ENCODE measurements at places on chromosomes 6 and 20. TPM values are rescaled to one million over a fixed set of nuclear protein-coding genes. Genes with fewer than 3 reads are reported as not detected.

GRCh38 chr20:47063407-47063806 is 168.8 kb downstream of the EYA2 start:
- DNase-seq, result peak; percentile 66
- H3K4me1 ChIP-seq, result no peaks in the 10 kb centered on the region
- H3K27ac ChIP-seq, result no peak overlapping the region

DNA sequence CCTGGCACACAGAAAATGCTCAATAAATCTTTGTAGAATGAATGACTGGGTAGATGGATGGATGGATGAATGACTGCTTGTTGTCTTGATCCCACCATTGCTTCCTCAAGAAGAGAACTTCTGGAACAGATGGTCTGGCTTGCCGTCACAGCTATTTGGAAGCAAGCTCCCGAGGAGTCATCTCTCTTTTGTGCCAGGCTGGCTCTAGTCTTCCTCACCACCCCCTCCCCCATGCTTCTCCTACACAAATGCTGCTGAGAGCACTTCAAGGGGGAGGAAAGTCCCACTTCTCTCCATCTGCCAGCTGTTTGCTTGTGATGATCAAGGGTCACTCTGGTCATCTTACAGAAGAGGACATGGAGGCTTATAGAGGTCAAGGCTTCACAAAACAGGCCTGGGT is 11.6 kb upstream of the KCNG1 start:
- no peaks in the 10 kb centered on the region for H3K4me1 ChIP-seq
- no peak overlapping the region for H3K27ac ChIP-seq
- no peaks in the 10 kb centered on the region for H3K36me3 ChIP-seq
- no peak for DNase-seq

The DNAH8 gene
- total RNA-seq, result 3.6 TPM

DNA sequence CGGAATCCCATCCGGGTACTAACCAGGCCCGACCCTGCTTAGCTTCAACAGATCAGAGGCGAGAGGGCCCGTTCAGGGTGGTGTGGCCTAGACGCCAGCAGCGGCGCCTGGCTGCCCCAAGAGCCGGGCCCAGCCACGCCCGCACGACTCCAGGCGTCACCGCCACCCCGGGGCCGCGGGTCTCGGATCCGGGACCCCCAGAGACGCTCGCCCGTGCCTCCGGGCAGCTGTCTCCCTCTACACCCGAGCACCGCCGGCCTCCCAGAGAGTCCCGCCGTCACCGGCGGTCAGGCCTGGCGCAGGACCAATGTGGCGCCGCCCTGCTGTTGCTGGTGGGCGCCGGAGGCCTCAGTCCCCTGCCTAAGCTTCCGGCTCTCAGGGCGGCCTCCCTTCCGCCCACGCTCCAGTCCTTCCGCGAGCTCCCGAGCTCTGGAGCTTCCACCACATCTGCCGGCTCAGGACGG is 441.2 kb upstream of the DEFB115 start:
- no peaks in the 10 kb centered on the region for H3K4me1 ChIP-seq
- no peak overlapping the region for H3K27ac ChIP-seq
- DNase-seq, result no peak
- no peak overlapping the region for H3K4me3 ChIP-seq

DNA sequence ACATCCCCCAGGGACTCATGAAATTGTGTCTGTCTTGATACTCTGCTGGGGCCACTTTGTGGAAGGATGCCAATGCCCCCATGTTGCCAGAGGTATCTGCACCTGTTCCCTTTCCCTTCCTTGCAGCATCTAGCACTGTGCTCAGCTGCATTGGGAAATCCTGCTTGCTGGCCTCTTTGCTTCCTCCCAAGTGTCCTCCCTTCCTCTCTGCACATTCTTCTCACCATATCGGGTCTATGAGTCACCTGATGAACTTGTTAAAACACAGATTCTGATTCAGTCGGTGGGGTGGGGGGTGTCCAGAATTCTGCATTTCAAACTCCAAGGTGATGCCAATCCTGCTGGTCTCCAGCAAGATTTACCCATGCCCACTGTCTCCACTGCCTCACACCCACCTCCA is 467.8 kb downstream of the PTPRT start:
- H3K4me3 ChIP-seq, result no peak overlapping the region
- H3K27ac ChIP-seq, result no peak overlapping the region
- DNase-seq, result no peak
- H3K36me3 ChIP-seq, result no peaks in the 10 kb centered on the region
- no peaks in the 10 kb centered on the region for H3K27me3 ChIP-seq

GRCh38 chr6:134535831-134536230 is 217.9 kb upstream of the SGK1 start:
- H3K4me3 ChIP-seq, result no peak overlapping the region
- no peaks in the 10 kb centered on the region for H3K36me3 ChIP-seq
- H3K4me1 ChIP-seq, result no peaks in the 10 kb centered on the region
- H3K27me3 ChIP-seq, result no peaks in the 10 kb centered on the region
- H3K27ac ChIP-seq, result no peak overlapping the region

- H3K27ac ChIP-seq, result peak overlapping the region; percentile 94
- H3K4me1 ChIP-seq, result peaks cover 17% of the 10 kb centered on the region
- H3K4me3 ChIP-seq, result no peak overlapping the region
- DNase-seq, result peak; percentile 92
- H3K27me3 ChIP-seq, result no peaks in the 10 kb centered on the region
Measured at GRCh38 chr6:31737991-31738979, 1.5 kb upstream of the MSH5 start.

The C6orf118 gene
- 0.57 TPM for total RNA-seq

GRCh38 chr6:129683601-129684322 is 26.2 kb downstream of the ARHGAP18 start:
- H3K36me3 ChIP-seq, result no peaks in the 10 kb centered on the region
- H3K4me3 ChIP-seq, result no peak overlapping the region
- H3K27me3 ChIP-seq, result no peaks in the 10 kb centered on the region
- peak; percentile 49 for DNase-seq

The PARD6B gene
- 14.4 TPM for total RNA-seq

DNA sequence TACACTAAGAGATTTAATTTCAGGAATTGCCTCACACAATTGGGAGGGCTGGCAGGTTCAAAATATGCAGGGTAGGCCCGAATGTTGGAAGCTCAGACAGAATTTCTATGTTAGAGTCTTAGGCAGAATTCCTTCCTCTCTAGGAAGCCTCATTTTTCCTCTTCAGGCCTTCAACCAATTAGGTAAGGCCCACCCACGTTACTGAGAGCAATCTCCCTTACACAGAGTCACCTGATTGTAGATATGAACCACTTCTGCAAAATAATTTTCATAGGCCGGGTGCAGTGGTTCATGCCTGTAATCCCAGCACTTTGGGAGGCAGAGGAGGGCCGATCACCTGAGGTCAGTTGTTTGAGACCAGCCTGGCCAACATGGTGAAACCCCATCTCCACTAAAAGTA is 50.2 kb upstream of the HIVEP1 start:
- no peak for DNase-seq
- H3K27ac ChIP-seq, result no peak overlapping the region
- H3K36me3 ChIP-seq, result no peaks in the 10 kb centered on the region
- H3K4me3 ChIP-seq, result no peak overlapping the region
- H3K4me1 ChIP-seq, result no peaks in the 10 kb centered on the region
- H3K27me3 ChIP-seq, result no peaks in the 10 kb centered on the region

The VGLL2 gene
- total RNA-seq, result not detected

DNA sequence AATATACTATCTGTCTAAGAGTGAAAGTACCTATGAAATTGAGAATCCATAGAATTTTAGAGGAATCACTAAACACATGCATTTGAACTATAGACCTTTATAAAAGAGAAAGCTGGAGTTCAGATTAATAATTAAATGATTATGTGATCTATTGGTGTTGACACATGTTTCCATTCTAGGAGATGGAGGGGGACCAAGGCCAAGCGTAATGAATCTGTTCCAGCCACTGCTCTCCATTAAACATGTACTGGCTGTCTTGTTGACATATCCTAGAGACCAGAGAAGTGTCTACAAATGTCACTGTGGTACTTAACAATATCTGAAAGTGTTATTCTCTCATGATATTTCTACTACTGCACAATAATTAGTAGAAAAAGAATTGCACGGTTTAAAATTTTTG is 432.4 kb downstream of the BMP2 start:
- no peak overlapping the region for H3K27ac ChIP-seq
- no peaks in the 10 kb centered on the region for H3K27me3 ChIP-seq
- no peak for DNase-seq
- no peak overlapping the region for H3K4me3 ChIP-seq
- no peaks in the 10 kb centered on the region for H3K4me1 ChIP-seq
- no peaks in the 10 kb centered on the region for H3K36me3 ChIP-seq

DNA sequence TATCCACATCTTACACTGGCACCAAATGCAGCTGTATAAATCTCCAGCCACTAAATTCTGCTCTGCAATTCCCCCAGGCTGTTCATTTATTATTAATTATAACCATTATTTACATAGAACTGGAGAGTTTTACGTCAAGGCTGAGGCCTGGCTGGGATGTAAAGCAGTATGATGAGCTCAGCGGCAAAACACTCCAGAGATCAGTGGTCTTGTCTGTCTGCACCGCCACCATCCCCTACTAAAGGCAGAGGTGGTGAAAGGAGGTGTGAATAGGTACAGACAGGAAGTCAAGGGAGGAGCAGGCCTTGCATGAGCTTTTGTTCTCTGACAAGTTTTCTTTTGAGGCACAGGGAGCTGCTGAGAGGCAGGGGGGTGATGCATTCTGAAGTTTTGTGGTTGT is 159.9 kb upstream of the PCSK2 start:
- DNase-seq, result no peak
- no peaks in the 10 kb centered on the region for H3K36me3 ChIP-seq
- H3K4me1 ChIP-seq, result no peaks in the 10 kb centered on the region

Measured in prostate gland (tissue), 2 donors.